Retinal pigment epithelial cell (primary cell): ENCODE measurements at places on chromosomes 11 and 22.

GRCh38 chr22:26054841-26055605 lies 114.2 kb upstream of the SEZ6L start:
- no peak for DNase-seq

GRCh38 chr11:81484196-81484595 lies 1249.5 kb downstream of the FAM181B start:
- DNase-seq = no peak

DNA sequence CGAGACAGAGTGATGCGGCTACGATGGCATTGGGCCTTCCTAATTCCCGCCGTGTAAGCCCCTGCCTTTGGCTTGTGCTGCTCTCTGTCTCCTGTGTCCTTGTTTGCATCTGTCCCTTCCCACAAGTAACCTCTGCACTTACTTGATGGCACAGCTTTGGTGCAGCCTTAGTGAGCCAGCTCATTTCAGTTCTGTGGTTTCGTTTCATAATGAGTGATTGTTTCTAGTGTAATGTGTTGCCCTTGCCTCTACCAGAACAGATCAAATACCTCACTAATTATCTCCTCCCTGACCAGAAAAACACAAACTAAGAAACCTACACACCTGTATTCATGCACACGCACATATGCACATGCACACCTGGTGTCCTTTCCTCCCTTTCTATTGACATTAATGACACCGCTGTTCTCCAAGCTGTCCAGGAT lies 58.8 kb downstream of the GRK3 start:
- DNase-seq = no peak

GRCh38 chr11:86140334-86140990 lies 71.6 kb upstream of the PICALM start:
- no peak for DNase-seq

GRCh38 chr11:6862961-6863360 lies at the start of gene OR10A2:
Gene OR10A2, plus strand, starts transcription at chr11:6863057. Its CDS starts 6,698 bp downstream, at chr11:6869755.
- DNase-seq = no peak
